ENCODE measurements at places on chromosomes 12 and 14.

DNA sequence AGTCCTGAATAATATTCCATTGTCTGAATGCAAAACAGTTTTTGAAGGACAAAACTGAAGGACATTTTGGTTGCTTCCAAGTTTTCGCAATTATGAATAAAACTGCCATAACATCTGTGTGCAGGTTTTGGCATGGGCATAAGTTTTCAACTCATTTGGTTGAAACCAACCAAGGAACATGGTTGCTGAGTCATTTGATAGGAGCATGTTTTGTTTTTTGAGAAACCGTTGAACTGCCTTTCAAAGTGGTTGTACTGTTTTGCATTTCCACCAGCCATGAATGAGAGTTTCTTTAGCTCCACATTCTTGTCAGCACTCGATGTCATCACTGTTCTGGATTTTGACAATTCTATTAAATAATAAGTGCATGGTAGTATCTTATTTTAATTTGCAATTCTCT is 23.0 kb upstream of the GSG1 start:
- no peak for DNase-seq

DNA sequence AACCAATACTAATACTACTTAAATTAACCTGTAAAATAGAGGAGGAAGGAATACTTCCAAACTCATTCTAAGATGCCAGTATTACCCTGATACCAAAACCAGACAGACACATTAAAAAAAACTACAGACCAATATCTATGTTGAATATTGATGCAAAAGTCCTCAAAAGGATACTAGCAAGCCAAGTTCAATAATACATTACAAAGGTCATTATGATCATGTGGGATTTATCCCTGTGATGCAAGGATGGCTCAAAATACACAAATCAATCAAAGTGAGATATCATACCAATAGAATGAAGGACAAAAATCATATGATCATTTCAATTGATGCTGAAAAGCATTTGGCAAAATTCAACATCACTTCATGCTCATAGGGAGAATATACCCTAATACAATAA is 97.2 kb upstream of the ATXN7L3B start:
- DNase-seq = no peak

DNA sequence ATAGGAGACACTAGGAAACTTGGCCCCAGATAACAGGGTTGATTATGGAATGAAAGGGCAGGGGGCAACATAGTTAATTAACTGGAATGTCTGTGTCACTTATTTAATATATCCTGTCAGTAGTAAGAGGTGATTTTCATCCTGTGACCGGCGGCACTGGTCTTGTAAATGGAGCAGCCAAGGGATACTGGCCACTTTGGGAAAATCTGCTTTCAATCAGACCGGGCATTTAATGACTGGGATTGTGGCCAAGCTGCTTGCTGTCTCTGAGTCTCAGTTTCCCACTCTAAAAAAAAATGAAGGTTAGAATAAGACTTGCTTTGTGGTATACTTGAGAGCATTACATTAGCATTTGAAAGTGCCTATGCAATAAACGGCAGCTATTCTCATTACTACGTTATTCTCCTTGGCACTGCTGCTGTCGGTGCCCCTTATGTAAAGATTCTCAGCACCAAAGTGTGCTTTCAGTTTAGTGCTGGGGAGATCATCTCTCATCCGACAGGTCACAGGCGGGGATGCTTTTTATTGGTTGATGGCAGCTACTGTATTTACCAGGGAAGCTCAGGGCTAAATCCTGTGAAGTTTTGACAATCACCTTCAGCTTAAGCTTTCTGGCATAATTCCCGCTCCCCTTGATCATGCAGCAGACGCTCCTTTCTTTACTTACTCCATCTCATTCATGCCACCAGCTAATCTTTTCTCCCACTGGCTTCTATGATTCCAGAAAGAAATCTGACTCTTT is 162.1 kb downstream of the ESRRB start:
- DNase-seq = no peak

DNA sequence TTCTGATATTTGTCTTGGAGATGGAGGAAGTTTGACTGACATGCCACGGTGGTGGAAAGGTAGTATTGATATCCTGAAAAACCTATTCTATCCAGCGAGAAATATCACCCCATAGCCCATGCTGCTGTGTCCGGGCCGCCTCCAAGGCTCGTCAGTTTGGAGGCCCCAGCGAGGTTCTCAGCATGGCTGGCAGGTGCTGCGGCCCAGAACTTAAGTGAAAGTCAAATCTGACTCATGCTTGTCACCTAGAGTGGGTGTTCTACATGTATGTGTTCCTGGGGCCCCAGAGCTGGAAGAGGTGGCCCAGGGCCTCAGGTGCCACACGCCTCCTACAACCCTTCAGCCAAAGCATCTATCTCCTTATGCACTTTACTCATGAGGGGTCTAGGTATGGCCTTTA is 92.9 kb downstream of the GCH1 start:
- DNase-seq = no peak

GRCh38 chr14:45198551-45198950 is 54.5 kb downstream of the MIS18BP1 start:
- DNase-seq = peak; percentile 72

GRCh38 chr12:103877934-103878510 is 37.0 kb upstream of the NT5DC3 start:
- peak; percentile 72 for DNase-seq

DNA sequence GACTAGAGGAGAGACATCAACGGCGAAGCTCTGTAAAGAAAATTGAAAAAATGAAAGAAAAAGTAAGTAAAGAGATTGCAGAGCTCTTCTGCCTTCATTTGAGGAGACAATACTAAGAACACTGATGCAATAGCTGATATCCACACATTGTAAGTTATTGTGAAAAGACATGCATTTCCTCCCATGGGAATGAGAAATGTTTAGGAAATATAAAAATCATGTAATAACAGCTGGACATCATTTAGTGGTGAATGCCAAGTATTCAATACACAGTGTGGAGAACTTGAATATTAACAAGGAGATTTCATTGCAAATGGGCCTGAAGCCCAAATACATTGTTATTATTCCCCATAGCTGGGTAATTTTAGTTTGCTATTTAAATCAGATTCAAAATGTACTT is 179.2 kb downstream of the KICS2 start:
- peak; percentile 80 for DNase-seq

GRCh38 chr12:104438134-104438533 is 18.6 kb upstream of the CHST11 start:
- DNase-seq = no peak

- DNase-seq = no peak
These were observed 880 bp downstream of the PNMA1 start for GRCh38 chr14:73713206-73713802.

DNA sequence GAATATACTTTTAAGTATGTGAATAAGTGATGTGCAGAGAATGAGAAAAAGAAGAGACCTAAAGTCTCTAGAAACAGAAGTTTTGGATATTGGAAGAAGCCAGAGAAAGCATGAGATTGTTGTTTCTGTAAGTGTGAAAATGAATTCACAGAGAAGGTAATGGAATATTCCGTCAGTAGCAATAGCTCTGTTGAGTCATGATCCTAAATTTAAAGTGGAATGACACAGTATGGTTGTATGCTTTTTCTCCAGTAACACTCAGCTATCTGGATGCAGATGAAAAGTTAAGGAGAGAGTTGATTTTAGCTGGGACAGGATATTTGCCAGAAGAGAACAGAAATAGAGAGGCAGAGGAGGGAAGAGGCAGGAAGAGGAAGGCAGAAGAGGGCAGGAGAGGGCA is 1166.3 kb downstream of the GALC start:
- DNase-seq = peak; percentile 25

DNA sequence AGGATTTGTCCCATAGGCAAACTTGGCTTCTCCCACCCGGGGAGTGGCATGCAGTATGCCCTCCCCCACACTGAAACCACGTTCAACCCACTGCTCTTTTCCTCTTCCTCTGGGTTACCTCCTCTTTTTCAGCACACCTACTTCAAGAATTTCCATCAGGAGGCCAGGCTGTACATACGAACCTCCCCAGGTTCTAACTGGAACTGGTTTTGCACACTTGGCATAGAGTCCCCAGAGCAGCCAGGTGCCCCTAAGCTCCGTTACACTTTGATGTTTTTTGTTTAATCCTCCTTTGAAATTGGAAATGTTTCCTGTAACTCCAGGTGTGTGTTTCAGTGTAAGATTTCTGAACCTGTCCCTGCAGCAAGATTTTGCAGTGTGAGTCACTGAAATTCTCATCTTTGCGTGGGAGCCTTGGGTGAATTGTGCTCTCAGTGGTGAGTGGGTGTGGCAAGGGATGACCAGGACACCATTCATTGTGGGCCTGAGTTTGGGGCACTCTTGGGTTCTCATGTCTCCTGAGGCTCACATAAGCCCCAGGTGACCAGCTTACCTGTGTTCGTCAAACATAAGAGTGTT is 18.2 kb downstream of the CD9 start:
- DNase-seq = no peak

DNA sequence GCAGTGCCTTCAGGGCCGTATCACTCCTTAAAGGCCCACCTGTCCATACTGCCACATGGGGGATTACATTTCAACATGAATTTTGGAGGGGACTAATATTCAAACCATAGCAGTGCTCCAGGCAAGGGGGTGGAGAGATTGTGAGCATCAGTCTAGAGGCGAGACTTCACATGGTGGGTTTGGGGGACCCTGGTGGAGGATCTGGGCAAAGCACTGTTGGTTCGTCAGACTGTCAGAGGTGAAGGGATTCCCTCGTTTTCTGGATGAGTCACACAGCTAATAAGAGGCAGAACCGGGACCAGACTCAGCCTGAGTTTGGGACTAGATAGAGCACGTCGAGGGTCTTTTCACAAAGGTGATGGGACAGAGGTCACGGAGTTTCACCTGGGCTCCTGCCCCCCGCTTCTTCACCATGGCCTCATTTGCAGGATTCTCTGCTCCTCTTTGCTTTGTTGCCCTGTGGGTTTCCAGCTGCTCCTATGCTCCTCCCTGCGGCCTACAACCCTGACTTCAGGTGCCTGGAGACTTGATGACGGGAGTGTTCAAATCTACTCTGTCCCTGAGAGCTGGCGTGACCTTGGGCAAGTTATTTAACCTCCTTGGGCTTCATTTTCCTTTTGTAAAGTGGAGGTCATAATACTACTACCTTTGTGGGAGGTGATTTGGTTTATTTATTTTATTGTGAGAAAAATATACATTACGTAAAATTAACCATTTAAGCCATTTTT is 41.5 kb downstream of the TEAD4 start:
- DNase-seq = no peak

GRCh38 chr12:48819986-48820725 is 1.9 kb downstream of the CACNB3 start:
- no peak for DNase-seq

DNA sequence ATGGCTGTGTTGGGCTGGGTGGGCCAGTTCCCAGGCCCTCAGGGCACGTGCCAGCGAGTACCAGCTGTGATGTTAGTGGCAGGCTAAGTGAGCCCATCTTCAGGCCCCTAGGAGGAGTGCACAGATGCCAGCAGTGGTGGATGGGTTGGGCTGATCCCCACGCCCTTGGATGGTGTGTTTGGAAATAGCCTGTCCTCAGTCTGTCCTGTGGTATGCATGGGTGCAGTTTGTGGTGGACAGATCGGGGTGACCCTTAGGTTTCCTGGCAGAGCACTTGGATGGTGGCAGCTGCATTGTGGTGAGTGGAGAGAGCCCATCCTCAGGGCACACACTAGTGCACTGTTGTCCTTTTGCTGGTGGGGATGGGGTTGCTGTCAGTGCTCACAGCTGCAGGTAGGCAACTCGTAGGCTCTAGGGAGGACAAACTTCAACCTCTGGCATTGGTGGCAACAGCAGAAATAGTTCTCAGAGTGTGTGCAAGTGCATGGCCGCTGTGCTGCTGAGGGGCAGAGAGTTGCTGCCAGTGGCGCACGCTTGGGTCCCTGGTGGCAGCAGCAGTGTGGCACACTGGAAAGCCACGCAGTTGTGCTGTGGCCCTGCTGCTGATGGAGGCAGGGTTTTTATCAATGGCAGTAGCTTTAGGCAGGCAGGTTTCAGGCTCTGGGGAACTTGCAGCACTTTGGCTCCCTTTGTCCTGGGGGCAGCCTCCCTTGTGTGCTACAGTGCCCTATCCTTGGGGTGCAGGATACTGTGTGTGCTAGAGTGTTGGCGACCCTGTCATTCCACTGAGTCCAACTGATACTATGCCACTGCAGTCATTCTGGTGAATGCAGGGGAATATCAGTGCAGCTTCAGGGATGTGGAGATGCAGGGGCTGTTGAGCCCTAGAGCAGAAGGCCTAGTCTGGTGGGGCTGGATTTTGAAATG is 65.5 kb downstream of the FBXO33 start:
- DNase-seq = no peak

GRCh38 chr12:43336962-43337555 is 214.9 kb downstream of the ADAMTS20 start:
- peak; percentile 50 for DNase-seq

GRCh38 chr12:79373896-79374499 is 316.8 kb downstream of the PAWR start:
- peak; percentile 28 for DNase-seq

- no peak for DNase-seq
These were observed 455.1 kb downstream of the BTG1 start for GRCh38 chr12:91690531-91690930.

DNA sequence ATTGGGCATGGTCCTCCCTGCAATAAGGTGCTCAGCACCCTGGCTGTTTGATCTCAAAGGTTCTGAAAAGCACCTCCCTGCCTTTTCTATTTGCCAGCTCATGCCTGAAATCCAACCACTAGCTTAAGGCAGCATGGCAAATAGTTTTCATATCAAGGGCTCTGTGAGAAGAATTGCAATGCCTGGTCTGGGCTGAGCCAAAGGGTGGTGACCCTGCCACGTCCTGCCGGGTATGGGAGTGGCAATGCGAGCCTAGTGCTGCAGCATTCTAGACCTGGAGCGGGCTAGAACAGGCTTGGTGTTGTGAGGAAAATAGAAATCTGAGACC is 2.3 kb upstream of the SCNN1A start:
- no peak for DNase-seq

DNA sequence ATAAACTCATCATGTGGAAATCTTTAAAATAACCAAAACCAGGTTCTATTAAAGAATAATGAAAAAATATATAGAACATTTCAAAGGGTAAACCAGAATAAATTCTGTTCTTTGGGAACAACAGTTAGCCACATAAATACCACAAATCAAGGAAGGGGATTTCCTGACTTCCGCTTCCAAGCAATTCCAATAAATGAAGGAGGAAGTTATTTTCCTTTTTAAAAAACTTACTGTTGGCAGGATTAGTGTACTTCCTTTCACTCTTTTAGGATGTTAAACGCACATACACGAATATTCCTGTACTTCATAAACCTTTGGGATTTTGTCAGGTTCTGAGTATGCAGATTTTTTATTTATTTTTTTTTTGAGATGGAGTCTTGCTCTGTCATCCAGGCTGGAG is 13.7 kb upstream of the LIMA1 start:
- no peak for DNase-seq
